ENCODE measurements at places on chromosomes 6 and 20. TPM values are rescaled to one million over a fixed set of nuclear protein-coding genes. Genes with fewer than 3 reads are reported as not detected.

The FIG4 gene
- 7.9 TPM for total RNA-seq

GRCh38 chr6:32931211-32931610, 9.6 kb downstream of the HLA-DMB start:
- DNase-seq: no peak

- DNase-seq: no peak
These were observed 9.7 kb upstream of the GCNT2 start for GRCh38 chr6:10511477-10511876.

DNA sequence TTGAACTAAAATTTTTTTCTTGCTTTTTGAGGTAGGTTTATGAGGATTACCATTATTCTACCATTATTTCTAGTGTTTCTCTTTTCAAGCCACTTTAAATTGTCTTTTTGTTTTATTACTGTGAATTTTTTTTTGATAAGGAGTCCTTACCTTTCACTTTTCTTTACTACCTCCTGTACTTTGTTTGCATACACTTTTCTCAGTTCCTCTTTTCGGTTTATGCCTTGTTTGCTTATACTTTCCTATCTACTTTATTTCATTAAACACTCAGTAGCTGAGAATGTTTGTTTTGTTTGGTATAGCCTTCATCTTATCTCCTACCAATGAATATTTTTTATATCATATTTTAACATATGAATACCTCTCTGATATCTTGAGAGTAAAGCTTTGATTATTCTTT, 147.9 kb downstream of the TFAP2B start:
- DNase-seq: no peak

- DNase-seq: no peak
These were observed 290.4 kb downstream of the GRIK2 start for GRCh38 chr6:101683884-101684283.

GRCh38 chr6:32082935-32083334, 26.2 kb downstream of the TNXB start:
- peak; percentile 83 for DNase-seq

- no peak for DNase-seq
These were observed 243.3 kb downstream of the ERMARD start for GRCh38 chr6:169994739-169995138.

The SLC26A8 gene
- not detected for total RNA-seq

GRCh38 chr20:63496596-63497120, 2.2 kb downstream of the EEF1A2 start:
- no peak for DNase-seq

DNA sequence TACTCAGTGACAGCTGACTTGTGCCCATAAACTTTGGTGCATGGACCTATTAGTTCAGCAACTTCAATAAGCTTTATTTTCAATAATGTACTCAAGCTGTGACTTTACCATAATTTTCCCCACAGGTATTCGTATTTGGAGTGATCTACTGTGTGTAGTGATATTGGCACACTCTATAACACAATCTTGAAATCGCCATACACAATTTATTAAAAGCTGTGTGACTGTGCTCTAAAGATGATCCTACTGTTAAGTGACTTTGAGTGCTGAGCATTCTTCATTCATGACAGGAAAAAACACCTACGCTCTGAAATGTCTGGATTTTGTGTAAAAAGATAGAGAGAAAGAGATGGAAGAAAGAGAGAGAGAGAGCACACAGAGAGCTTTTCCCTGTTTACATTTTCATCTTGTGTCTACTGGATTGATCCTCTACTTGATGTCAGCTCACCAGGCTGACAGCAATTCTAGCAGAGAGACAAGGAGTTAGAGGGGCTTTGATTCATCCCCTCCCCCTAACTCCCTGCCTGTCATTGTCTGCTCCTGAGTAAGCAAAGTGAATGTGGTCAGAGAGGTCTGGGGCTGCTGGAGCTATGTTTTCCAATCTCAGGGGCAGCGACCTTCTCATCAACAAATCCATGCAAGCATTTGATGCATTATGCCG, 538.7 kb upstream of the POU3F2 start:
- DNase-seq: no peak

The TGM3 gene
- not detected for total RNA-seq

The SYTL3 gene
- 8.0 TPM for total RNA-seq

DNA sequence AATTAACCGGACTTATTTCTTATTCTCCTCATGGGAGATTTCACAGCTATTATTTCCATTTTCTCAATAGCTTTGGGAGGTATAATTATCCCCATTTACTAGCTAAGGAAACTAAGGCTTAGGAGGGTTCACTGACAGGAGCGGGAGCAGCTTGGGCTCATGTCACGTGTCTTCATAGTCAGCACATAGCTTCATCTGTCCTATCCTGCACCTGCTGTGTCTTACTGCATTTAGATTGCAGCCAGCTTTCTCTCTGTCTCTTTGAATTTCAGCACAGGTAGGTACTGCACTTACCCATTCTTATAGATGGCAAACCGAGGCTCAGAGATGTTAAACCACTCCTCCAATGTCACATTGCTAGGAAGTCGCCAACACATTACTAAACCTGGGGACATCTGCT, 839.9 kb downstream of the MAFB start:
- no peak for DNase-seq
